Brain (organoid and tissue), 16 donors: ENCODE measurements at places on chromosomes 13 and 19.

- no peak for DNase-seq
Observed at GRCh38 chr13:106426909-106427308, 108.6 kb downstream of the EFNB2 start.

GRCh38 chr13:27043013-27043412 lies 128.6 kb downstream of the USP12 start:
- DNase-seq, result peak; percentile 56

DNA sequence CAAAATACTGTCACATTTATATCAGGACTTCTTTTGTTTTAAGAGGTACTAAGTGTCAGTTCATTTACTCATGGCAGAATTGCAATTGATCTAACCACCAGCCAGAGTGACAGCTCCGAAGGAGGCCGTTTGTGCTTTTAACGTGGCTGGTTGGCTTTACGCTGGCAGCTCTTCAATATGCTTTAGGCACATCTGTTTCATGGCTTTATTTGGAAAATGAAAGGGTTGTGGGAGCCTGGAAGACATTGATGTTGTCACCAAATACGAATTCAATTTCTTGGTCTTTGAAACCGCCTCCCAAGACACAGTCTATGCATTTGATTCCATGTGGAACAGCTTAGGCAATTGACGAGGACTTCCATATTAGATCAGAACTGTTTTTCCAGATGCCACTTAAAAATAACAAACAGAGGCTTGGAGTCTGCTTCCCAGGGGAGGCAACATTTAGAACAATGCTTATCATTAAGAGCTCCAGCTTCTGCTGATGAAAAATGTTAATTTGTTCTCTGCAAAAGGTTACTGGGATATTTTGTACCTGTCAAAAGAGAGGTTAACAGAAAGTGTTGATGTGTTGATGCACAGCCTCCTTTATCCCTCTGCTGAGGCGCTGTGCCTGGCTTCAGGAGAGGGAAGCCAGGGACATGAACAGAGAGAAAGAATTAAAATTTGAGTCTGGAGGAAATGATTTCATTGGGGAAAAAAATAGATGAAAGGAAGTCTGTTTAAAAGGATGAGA lies 64.0 kb upstream of the TNFRSF19 start:
- peak; percentile 63 for DNase-seq

DNA sequence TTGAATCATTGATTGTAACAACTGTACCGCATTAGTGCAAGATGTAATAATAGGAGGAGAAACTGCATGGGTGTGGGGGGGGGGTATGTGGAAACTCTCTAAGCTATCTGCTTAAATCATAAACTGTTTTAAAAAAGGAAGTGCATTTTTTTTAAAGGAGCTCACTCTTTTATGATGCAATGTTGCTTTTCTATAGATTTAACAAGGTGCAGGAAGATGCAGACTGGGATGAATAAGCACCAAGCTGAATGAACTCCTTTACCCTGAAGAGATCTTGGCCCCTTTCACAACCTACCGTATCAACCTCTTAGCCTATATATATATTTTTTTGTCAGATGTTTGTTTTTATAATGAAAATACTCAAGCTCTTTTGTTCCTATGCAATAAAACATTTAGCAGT lies 95.9 kb downstream of the AKAP11 start:
- DNase-seq, result no peak

DNA sequence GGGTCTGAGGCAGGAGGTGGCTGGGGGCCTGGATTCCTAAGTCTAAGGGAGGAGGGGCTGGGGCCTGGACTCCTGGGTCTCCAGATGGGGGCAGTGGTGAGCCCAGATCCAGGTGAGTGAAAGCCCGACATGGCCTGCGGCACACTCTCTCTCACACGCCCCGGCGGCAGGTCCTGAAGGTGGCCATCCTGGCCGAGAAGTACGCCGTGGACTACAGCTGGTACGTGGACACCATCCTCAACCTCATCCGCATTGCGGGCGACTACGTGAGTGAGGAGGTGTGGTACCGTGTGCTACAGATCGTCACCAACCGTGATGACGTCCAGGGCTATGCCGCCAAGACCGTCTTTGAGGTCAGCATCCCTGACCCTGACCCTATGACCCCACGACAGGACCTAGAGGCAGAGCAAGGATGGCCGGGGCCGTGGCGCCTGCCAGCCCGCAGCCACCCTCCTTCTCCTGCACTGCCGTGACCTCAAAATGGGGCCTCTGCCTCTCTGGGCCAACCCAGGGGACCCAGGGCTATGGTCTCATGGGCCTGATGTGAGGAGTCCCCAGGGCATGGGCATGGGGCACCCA lies 13.2 kb downstream of the FUZ start:
- DNase-seq, result no peak

- no peak for DNase-seq
Observed at GRCh38 chr13:37491661-37492060, 106.9 kb downstream of the POSTN start.

DNA sequence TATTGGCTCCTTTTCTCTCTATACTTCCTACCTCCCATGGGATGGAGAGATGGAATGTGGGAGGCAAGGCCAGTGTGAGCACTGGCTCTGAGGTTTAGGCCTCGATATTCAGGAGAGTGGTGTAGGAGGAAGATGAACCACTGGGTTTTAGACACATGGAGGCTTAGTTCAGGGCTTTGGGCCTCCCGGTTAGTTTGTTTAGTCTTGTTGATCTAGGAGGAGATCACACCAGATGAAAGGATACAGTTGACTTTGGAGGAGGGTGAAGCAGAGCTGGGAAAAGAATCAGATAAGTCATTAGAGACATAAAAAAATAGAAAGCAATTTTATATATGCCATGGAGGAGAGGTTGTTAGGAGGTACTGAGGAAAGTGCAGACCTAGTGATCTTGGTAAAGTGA lies 30.9 kb downstream of the RNASEH2B start:
- no peak for DNase-seq

GRCh38 chr13:43316946-43317353 lies 293.6 kb downstream of the DNAJC15 start:
- DNase-seq, result peak; percentile 76

DNA sequence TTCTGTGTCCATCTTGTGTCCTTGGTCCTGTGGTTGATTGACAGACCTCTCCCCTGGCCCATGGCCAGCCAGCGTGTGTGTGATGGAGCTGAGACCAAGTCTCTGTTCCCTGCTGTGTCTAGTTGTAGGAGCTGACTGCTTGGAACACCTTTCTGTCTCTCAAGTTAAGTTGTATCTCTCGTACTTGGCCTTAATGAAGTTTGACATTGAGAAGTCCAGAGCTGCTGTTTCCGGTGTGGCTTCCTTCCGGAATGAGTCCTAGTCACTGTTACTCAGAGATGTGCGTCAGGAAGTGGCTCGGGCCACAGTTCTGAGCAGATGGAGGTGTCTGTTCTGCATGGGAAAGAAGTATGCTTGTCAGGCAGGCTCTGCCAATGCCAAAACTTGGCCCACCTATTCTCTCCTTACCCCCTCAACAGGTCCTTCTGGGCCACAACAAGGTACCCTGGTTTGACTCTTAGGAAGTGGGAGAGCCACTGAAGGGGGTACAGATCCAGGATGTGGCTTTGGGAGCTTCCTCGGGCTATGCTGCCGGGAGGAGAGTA lies 54.3 kb downstream of the GATAD2A start:
- DNase-seq, result no peak
